ENCODE measurements at places on chromosomes 3 and 15.

GRCh38 chr3:125289429-125289981, 77.0 kb upstream of the SLC12A8 start:
- no peak for DNase-seq

DNA sequence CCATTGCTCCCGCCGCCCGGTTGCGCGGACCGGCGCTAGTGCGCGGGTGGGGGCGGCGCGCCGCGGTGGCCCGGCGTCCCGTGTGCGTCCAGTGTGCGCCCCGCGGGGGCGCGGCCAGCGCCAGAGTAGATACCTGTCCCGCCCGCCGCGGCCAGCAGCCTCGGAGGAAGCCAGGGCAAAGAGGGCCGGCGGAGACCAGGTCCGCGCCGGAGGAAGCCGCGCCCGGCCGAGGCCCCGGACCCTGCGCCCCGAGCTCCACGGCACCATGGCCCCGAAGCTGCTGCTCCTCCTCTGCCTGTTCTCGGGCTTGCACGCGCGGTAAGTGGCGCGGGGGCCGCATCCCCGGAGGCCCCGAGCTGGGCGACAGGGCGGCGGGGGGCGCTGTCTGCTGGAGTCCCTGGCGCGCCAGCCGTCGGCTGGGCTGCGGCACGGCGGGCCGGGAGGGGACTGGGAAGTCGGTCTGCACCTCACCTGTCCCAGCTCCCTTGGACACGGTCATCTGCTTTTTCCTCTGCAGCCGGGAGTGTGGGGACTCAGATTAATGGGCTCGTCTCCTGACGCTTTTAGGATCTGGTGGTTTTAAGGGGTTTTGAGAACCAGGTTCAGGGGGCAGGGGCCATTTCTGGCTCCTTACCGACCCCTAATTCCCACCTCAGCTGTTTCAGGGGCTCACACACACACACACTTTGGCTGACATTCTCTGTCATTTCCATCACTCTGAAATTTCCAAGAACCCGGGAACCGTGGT, 464 bp downstream of the GABRG3 start:
- peak; percentile 10 for DNase-seq

DNA sequence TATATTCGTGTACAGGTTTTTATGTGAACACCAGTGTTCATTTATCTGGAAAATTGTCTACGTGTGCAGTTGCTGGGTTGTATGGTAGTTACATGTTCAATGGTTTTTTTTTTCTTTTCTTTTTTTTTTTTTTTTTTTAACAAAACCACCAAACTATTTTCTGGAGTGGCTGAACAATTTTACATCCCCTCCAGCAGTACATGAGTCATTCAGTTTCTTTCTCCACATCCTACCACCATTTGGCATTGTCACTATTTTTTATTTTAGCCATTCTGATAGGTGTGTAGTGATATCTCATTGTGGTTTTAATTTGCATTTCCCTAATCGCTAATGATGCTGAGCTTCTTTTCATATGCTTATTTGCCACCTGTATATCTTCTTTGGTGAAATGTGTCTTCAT, 256.3 kb upstream of the EOMES start:
- no peak for DNase-seq

DNA sequence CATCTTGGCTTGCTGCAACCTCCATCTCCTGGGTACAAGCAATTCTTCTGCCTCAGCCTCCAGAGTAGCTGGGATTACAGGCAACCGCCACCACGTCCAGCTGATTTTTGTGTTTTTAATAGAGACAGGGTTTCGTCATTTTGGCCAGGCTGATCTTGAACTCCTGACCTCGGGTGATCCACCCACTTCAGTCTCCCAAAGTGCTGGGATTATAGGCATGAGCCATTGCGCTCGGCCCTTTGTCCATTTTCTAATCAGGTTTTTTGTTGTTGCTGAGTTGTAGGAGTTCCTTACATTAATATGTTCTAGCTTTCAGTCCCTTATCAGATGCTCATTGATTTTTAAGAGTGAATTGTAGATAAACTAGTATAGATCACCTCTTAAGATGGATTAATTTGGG, 20.3 kb downstream of the RAB5A start:
- no peak for DNase-seq

DNA sequence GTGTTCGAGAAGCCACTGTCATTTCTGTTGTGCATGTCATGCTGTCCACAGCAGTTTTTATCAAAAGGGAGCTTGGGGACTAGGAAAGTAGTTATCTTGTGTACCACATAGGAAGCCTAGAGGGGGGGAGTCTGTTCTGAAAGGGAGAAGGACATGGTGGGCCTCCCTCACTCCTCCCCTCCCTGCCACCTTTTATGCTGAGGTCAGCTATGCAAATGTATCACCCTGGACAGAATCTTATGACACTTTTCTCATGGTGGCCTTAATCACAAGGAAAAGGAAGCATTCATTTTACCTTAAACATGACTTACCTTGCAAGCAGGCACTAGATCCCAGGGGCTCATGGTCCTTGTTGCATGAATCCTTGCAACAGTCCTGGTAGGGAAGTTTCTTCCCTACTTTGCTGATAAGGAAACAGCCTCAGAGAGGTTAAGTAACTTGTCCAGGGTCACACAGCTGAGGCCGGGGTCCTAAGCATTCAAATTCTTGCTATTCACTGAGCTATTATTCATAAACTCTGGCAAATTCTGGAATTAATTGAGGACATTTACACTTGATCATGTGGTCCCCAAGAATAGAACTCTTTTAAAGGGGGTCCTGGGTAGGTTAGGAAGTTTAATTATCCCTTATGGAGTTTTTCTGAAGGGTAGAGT, 81.1 kb upstream of the SLC6A1 start:
- no peak for DNase-seq

DNA sequence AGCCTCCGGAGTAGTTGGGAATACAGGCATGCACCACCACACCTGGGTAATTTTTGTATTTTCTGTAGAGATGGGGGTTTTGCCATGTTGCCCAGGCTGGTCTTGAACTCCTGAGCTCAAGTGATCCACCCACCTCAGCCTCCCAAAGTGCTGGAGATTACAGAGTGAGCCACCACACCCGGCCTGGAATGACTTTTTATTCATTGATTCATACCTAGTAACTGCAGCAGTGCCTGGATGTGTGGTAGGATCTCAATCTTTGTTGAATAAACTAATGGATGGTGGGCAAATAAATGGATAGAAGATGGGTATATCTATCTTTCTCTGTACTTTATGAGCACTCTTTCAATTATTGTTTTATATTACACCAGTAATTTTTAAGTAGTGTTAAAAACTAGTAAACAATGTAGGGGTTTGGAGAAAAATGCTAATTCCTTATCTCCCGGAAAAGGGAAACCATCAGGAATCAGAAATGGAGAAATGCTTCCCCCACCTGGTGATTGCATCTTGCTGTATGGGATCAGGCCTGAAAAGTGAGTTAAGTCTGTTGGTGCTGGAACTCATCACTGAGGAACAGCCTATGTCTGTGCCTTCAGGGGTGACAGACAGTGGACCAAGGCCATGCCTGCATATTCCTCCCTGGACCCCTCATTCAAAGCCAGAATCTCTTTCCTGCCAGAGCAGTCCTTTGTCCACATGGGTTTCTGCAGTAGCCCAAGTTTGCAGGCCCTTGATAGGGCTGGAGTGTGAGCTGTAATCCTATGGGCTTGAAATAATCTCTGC, 161.0 kb upstream of the CTDSPL start:
- no peak for DNase-seq

DNA sequence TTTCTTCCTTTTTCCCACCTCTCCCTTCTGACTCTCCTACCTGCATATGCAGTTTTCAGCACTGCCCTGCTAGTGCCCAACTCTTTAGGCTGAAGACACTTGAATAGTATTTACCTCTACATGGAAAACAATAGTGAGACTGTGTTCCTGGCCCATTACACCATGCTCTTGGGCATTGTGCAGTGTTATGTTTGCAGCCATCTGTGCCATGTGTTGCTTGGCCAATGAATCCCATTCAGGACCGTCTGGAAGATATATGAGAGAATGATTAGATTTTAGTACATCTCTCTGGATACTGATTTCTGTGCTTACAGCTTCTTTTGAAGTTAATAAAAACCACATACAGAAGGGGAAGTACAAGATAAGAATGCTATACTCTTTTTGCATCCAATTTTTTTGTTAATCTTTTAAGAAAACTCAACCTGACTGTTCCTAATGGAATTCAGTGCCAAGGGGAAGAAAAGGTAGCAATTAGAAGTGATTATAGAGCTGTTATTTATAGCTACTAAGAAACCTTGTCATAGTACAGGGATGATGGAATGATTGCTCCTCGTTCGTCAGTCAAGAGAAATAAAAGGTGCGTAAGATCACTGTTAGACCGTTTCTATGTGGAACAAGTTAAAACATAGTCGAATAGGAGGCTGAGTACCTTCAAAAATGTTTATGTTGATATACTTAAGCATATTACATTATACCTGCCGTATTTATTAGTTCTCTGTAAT, 58.9 kb downstream of the TMEM41A start:
- no peak for DNase-seq

- no peak for DNase-seq
These were observed 93.8 kb upstream of the RASGRP1 start for GRCh38 chr15:38658431-38658830.

GRCh38 chr3:187686621-187687273, 15.6 kb downstream of the RTP2 start:
- no peak for DNase-seq

DNA sequence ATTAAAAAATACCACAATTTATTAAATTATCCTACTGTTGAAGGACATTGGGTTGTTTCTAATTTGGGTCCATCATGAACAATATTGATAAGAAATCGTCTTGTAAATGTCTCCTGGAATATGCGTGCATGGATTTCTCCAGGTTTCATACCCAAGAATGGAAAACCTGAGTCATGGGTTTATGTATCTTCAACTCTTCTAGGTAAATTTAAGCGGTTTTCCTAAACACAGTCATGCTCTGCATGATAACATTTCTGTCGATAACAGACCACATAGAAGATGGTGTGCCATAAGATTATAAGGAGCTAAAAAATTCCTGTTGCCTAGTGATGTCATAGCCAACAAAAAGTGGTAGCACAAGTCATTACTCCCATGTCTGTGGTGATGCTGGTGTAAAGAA, 39.9 kb upstream of the SCN5A start:
- DNase-seq, result no peak

Data from NCI-H510A treated with DMSO at 0.1 percent for 48 hours (cell line).